Activated naive CD8-positive, alpha-beta T cell treated with anti-CD3 and anti-CD28 coated beads for 36 hours (primary cell): ENCODE measurements at places on chromosomes 1 and 21.
A peak's percentile ranks its signal among the peaks of the same experiment; 100 is the strongest.

- DNase-seq, result no peak
Measured at GRCh38 chr21:27721675-27722074, 754.8 kb upstream of the ADAMTS5 start.

- DNase-seq, result no peak
Measured at GRCh38 chr1:219784660-219785381, 143.5 kb downstream of the SLC30A10 start.

GRCh38 chr1:94698759-94699502 is 121.2 kb upstream of the SLC44A3 start:
- no peak for DNase-seq

DNA sequence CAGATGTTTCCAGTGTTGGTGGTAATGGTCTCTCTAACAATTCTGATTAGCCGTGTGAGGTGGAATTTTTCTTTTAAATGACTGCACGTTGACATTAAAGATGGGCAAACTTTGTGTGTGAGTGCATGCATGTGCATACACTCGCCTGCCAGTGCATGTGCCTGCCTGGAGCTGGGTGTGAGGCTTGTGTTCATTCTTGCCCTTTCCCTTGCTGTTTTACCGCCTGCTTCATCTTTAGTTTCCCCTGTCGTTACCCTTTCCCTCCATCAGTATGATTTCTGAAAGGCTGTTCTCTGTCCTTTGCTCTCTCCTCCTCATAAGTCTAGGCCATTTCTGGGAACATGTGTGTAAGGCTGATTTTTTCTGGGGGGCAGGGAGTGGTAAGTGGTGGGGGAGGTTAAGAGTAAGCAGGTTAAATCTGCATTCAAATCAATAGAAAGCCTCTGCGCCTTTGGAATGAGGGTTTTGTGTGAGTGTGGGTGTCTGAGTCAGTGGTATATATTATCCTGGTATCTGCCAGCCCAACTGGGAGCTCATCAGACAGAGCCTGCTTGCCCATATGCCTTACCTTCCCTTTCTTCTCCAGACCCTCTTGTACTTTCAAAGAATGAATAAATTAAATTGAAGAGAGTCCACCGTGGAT is 112.5 kb downstream of the PBX1 start:
- no peak for DNase-seq

DNA sequence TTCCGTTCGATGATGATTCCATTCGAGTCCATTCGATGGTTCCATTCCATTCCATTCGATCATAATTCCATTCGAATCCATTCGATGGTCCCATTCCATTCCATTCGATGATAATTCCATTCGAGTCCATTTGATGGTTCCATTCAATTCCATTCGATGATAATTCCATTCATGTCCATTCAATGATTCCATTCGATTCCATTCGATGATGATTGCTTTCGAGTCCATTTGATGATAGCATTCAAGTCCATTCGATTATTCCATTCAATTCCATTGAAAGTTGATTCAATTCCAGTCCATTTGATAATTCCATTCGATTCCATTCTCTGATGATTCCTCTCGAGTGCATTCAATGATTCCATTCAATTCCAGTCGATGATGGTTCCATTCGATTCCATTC is 3895.3 kb downstream of the SRGAP2C start:
- no peak for DNase-seq

DNA sequence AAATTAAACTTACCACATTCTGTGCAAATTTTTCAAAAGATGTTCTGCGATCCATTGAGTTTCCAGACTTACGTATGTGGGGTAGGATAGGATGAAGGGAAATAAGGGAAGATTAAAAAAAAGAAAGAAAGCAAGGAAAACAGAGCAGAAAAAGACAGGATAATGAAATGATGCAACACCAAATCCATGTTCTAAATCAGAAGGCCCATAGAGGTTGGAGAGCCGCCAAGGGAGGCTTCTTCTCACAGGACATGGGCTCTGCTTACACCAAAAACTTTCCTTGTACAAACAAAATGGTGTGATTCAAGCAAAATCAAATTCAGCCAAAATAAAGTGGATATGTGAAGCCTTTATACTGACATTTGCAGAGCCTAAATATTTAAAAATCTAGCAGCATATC is 189.5 kb upstream of the GREM2 start:
- no peak for DNase-seq

DNA sequence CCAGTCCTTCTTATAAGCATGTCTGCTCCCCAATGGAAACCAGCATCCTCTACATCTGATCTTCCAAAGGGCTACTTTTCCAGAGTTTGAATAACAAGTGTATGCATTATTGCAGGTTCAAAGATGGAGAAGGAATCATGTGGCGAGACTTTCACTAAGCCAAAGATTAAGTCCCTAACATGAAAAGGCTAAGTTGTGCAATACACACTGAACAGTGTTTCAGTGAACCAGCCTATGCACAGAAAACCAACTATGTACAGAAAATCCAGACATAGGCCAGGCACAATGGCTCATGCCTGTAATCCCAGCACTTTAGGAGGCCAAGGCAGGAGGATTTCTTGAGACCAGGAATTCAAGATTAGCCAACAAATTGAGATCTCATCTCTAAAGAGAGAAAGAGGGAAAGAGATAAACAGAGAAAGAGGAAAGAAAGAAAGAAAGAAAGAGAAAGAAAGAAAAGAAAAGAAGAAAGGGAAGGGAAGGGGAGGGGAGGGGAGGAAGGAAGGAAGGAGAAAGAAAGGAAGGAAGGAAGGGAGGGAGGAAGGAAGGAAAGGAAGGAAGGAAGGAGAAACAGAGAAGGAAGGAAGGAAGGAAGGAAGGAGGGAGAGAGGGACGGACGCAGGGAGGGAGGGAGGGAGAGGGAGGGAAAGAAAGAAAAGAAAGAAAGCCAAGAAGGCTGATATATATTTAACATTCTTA is 181.7 kb downstream of the LTN1 start:
- DNase-seq, result no peak

GRCh38 chr1:119958223-119958622 is 61.9 kb upstream of the ADAM30 start:
- DNase-seq, result no peak

DNA sequence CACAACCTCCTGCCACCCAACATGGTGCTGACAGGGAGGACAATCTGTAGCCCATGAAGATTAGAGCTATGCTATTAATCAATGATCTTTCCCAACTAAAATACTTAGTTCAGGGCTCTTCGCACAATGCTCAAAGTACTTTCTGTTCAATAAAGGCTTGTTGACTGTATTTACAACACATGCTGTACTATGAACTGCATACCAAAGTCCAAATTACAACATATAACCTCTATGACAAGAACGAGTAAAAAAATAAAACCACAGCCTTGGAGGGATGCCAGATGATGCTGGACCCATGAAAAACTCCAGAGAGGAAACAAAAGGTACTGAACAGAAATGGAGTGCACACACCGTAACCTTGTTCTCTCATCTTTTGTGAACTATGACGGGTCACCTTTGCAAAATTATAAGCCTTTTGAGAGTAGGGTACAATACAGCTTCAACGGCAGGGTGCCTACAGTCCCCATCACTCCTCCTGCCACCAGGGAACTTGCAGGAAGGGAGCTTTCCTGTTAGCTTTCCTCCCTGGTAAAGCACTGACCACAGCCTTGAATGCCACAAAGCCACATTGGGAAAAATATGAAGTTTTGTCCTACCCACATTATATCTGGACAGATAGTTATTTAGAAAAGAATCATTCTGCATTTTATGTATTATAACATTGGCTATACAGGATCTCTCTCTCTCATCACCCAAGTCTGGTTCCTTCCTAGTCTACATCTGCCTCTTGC is 175.6 kb downstream of the NRIP1 start:
- DNase-seq, result no peak

- DNase-seq, result no peak
Measured at GRCh38 chr1:180765151-180765550, 133.3 kb downstream of the XPR1 start.

DNA sequence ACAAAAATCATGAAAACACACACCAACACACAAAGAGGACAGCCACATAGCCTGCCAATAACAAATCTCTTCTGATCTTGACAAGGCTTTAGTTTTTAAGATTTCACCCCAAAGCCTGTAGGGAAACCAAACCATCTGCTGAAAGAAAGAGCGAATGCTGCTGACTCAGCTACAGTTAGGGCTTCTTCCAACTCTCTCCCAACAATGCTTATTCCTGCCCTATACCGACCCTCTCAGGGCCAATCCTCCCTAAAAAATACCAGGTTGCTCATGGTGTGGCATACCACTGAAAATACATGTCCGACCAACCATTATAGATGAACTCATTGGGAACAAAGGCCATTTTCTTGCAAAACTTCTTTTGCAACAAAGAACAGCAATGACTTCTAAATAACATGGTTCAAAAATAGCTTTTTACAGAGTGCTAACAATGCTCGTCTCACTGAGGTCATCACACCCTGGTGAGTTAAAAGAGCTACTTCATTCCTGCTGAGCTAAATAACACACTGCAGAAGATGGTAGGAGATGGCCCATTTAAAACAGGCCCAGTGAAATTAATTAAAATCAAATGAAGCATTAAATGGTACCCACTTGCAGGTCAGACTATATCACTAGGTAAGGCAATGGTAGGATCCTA is 86.1 kb downstream of the KIAA0319L start:
- no peak for DNase-seq

DNA sequence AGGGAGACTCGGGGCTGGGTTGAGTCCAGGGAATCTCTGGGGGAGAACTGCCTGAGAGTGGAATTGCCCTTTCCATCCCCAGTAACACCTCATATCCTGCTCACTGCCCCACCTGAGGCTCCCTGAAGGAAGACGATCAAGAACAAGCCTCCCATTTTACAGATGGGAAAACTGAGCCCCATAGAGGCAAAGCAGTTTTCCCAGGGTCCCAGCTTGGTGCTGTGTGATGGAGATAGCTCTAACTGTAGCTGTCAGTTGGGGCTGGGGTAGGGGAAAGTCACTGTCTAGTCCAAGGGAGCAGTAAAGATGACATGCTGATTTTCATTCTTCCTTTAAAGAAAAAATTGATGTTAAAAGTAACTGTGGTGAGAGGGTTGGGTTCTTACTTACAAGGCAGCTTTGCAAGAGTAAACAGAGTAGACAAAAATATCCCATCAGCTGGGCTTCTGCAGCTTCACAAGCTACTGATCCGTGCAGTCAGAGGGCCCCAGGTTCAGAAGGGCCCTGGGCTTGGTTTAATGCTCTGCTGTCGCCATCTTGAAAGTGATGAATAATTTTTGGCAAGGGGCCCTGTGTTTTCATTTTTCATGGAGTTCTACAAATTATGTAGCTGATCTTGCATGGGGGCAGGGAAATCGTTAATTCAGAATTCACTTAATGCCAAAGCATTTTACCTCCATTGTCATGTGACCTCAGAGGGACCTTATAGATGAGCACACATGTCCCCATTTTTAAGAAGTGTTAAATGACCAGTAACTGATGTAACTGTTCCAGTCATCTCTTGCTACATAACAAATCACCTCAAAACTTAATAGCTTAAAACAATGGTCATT is 17.6 kb upstream of the TNFRSF1B start:
- DNase-seq, result no peak

GRCh38 chr1:156284112-156284511 is at the start of gene TMEM79:
Gene TMEM79 (plus strand): TSS chr1:156284325. CDS start chr1:156285227, 902 bp downstream.
- DNase-seq, result no peak

DNA sequence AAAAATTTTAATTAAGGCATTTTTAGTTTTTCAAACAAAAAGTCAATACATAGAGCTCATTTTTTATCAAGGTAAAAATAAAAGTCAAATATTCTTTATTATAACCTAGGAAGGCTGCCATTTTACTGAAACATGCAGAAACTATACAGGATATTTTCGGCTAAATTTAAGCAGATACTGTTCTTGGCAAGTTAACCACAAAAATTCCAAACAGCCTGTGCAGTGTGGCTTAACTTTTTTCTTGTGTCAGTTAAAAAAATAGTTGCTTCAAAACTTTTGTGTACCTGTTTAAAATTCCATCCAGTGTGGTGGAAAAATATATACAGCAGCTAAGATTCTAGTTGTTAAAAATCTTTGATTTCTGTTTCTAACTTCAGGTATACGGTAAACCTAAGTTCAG is 135.0 kb downstream of the ATP5PO start:
- DNase-seq, result no peak

GRCh38 chr21:46552274-46552673 is 52.6 kb downstream of the S100B start:
- DNase-seq, result no peak

GRCh38 chr1:91876040-91876470 is 9.9 kb downstream of the TGFBR3 start:
- DNase-seq, result peak; percentile 59

DNA sequence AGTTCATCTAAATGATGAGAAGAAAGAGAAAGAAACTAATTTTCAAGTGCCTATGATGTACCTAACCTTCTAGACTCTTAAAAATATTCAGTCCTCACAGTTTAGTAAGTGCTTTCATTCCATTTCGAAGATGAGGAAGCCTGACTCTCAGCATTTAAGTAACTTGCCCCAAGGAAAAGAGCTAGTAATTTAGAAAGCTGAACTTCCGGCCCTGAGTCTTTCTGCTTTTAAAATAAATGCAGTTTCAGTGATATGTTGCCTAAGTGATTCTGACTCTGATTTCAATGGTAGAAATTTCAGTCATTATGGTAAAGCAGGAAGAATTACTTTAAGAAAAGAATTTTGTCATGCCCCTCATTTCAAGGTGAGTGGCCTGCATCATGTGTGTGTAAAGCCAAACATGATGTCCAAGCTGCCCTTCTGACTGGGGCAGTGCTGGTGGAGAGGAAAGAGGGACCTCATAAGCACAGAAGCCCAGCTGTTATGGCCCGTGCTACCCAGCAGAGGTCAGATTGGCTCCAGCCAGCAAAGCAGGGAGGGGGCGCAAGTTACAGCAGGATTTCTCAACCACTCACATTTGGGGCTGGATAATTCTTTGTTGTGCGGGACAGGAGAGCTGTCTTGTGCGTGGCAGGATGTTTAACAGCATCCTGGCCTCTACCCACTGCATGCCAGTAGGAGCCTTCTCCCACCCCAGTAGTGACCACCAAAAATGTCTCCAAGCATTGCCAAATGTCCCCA is 10.7 kb downstream of the ATP1A4 start:
- DNase-seq, result no peak

GRCh38 chr1:182607566-182607965 is 3.4 kb upstream of the RGS16 start:
- DNase-seq, result no peak

DNA sequence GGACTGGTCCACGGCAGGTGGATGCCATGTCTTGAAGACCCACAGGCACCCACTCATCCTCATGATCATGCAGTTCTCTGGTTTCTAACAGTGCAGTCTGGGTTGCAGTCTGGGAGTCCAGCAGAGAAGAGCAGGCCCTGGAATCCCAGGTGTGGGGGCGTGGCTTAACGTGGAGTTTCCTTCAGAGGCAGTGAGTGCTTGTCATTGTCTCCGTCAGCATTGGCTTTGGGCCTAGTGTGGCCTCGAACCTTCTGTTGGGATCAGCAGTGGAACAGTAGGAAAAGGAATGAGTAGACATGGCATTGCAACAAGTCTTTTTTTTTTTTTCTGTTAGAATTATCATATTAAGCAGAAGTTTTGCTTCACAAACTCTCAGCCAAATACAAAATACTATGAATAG is 12.8 kb downstream of the LGALS8 start:
- DNase-seq, result no peak
